ENCODE measurements at places on chromosomes 1 and 21.

GRCh38 chr1:67952071-67952470 lies 98.4 kb downstream of the DIRAS3 start:
- DNase-seq, result no peak

DNA sequence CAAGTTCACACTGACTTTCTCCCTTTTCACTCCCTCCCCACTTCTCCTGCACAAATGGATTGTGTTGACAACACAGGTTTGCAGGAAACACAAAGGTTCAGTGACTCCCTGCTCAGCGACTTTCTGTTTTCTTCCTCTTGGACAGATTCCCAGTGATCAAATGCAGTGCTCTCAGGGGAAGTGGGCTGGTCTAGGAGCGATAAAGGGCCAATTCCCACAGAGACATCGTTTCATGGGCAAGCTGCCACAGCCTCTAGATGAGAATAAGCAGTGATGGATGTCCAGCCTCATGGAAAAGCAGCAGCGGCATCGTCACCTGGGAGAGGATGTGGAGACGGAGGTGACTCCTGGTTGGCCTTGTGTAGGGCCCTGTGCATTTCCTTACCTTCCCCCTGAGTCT lies 30.6 kb downstream of the FYB2 start:
- DNase-seq, result no peak

- DNase-seq, result no peak
These were observed 45.2 kb downstream of the CAMSAP2 start for GRCh38 chr1:200783926-200784325.

DNA sequence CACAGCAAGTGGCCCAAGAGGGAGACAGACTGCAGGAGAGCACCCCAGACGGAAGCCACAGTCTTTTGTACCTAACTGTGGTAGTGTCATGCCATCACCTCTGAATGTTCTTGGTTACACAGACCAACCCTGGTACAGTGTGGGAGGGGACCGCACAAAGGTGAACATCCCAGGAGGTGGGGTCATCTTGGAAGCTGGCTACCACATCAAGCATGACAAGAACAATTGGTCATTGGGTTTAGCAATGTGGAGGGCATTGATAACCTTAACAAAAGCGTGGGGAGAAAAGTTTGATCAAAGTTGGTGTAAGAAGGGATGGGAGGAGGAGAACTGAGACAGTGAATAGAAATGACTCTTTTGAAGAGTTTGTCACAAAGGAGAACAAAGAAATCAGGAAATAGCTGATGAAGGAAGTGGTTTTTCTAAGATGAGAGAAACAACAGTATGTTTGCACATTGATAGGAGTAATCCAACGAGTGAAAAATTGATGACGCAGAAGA lies 87.1 kb upstream of the CACNA1E start:
- no peak for DNase-seq

DNA sequence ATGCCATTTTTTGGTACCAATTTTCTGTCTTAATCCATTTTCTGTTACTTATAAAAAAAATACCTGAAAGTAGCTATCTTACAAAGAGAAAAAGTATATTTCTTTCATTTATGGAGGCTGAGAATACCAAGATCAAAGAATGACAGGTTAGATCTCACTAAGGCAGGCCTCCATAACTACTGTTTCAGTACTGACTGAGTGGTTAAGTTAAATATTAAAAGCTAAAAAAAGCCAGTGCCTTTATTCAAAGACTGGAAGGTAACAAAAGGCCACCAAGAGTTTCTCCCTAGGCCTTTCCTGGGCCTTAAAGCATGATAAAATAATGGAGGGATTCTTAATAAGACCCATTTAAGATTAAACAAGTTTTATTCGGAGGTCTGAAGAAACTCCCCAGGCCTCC lies 687.7 kb upstream of the ADGRL4 start:
- no peak for DNase-seq

DNA sequence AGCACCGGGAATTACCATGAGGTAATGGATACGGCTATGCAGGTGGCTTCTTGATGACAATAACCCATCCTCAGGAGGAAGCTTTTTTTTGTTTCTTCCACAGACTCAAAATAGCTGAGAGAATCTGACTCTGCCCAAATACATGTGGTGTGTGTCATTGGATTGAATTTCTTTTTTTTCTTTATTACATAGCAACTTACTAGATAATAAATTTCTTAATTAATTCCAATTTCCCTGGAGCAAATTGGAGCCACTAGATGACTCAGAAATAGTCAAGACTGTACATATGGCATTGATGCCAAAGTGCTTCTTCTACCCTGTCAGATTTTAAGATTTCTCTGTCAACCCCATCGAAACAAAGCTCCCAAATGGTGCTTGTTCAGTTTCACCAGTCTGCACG lies 42.7 kb downstream of the L1TD1 start:
- DNase-seq, result no peak

DNA sequence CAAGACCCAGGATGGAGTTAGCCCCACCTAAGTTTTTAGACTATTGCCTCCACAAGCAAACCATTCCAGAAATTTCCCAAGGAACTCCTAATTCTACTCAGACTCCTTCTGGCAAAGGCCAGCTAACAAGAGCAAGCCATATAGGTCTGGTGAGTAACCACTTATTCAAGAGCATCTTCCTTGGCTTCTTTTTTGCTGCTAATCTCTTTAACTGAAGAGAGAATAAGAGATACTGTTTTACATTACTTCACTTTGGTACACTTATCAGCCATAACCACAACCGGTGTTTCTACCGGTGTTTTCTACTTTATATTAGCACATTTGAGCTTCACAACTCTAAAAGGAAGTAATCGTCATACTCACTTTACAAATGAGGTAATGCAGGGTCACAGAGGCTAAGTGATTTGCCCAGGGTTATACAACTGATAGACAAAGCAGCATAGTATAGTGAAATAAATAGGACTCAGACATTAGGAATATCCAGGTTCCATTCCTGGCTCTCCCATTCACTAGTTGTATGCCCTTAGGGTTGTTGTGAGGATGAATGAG lies 1.7 kb upstream of the EPS15 start:
- no peak for DNase-seq

GRCh38 chr1:910881-911721 lies 12.6 kb upstream of the SAMD11 start:
- DNase-seq, result no peak

- DNase-seq, result no peak
These were observed 501.5 kb downstream of the KIF26B start for GRCh38 chr1:245656189-245656717.

GRCh38 chr1:231610388-231610787 lies 16.2 kb upstream of the DISC1 start:
- DNase-seq, result no peak
